ENCODE measurements at places on chromosomes 3 and 15.

GRCh38 chr3:76131396-76132153 is 346.2 kb upstream of the ZNF717 start:
- DNase-seq: no peak

DNA sequence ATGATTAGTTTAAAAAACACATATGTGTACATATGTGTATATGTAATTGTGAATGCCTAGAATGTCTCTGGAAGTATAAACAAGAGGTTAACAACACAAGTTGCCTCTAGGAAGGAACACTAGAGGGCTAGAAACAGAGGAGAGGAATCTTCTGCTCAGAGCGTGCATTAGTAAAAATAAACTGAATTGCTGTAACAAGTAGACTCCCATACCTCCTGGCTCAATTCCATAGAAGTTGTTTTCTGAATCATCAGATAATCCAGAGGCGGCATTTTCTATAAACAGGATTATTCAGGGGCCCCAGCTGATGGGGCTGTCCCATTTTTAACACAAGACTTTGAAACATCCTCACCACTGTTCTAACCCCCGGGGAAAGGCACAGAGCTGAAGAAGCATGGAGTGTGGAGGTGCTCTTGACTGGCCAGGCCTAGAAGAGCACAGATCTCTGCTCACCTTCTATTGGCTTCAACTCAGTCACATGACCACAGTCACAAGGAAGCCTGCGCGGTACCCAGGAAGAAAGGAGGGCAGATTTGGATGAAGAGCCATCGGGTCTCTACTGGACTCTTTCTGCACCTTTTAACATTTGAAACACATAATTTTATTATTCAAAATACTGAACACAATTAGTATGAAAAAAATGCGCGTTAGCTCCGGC is 145.7 kb downstream of the TLE3 start:
- no peak for DNase-seq

DNA sequence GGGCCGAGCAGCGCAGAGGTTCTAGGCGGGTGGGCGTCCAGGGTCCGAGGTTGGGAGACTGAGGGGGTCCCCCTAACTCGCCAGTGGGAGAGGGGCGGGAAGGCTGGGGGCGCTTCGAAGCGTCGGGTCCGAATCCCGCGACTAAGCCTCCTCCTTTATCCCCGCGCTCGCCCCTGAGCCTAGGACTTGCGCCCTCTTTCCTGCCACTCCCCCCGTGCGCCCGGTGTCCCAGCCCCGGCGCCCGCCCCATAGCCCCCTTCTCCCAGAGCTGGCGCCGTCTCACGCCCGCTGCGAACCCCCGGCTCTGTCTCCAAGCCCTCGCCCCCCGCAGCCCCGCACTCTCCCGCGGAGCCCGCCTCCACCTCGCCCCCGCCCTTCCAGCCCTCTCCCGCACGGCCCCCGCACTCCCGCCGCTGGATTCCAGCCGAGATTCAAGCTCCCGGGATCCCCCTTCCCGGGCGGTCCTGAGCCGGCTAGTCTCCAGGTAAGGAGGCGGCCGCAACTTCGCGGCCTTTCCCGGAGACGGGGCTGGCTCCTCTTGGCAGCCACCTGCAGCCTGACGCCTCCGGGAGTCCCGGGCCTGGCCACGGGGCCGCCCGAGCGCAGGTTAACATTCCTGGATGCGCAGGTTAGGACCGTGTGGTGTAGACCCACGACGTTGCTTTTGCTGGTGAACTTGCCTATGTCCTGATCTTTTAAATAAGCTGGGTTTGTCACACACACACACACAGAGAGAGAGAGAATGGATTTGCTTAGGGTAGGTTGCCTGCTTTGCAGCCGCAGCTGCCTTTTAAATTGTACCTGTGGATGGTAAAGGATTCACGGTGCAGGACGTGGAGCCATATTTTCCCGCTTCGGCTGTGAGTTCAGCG is 563 bp downstream of the PXYLP1 start:
- peak; percentile 36 for DNase-seq

DNA sequence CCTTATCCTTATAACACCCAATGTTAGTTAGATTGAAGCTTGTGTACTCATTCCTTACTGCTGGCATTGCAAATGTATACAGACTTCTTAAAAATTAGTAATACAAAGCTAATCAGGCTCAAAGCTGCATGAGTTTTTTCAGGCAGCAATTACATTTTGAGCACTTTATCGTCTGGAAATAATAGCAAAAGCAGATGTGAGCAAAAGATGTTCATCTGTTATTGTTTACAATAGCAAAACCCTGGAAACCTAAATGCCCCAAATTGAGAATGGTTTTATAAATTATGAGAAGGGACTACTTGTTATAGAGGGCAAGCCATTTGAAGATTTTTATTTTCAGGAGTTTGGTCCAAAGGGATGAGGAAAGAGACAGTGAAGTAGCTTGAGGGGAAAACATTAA is 126.4 kb downstream of the GADL1 start:
- DNase-seq: peak; percentile 26

DNA sequence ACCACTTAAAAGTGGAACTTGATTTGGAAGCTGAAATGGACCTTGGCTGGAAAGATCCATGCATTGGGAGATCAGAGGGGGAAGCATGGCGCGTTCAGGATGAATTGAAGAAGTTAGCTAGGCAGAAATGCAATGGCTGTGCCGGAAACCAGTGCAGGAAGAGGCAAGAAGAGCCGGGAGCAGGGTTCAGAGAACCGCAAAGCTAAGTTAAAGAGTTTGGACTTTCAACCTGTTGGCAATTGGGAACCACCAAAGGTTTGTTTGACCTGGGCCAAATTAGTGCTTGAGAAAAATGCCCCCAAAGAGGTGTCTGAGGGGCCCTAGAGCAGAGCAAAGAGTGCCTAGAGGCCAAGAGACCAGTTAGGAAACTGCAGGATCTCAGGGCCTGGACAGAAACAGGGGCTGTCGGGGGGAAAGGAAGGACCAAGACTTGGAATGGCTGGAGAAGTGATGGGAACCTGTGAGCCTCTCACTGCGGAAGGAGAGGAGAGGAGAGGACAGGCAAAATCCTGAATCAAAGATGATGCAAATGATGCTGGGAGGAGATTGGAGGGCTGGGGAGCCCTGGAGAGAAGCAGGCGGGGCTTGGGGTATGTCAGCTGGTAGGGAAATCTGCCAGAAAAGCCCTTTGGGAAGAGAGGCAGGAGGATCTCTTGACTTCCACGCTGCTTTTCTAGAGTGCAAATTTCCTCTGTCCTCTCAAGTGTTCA is 49.3 kb downstream of the FAM174B start:
- DNase-seq: peak; percentile 6

- DNase-seq: no peak
These were observed 1.0 kb downstream of the ZFAND6 start for GRCh38 chr15:80060356-80061006.

DNA sequence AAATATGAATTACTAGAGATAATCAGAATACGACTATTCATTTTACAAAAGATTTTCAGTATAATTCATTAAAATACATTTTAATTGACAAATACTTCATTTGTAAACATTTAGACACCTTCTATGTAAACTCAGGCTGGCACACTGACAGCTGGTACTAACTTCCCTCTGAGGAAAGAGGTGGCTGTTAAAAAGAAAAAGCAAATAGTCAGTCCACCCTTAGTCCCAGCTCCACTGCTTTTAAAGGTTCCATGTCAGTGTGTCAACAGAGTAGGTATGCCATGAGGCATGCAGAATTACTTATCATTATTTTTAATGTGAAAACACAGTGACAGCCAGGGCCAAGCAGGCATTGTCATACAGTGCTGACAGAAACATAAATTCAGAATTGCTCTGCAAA is 16.1 kb downstream of the TM6SF1 start:
- no peak for DNase-seq

- DNase-seq: no peak
These were observed 753 bp upstream of the FES start for GRCh38 chr15:90883526-90883975.
